ENCODE measurements at places on chromosomes 5 and 9.

GRCh38 chr5:171632616-171633015, 153.0 kb upstream of the SMIM23 start:
- no peak for DNase-seq

- no peak for DNase-seq
These were observed 275.5 kb upstream of the TMEM161B start for GRCh38 chr5:88544136-88544645.

DNA sequence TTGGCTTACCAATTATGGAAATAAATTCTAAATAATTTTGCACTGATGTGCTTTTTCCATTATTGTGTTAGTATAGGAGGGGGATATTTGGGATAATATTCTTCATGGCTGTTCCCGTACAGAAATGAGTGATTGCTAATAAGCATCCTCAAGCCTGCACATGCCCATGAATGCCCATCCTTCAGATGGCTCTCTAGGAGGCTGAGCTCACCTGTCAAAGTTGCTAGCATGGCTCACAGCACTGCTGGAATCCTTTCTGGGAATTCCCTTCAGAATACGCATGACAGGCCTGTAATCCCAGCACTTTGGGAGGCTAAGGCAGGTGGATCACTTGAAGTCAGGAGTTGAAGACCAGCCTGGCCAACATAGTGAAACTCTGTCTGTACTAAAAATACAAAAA, 124.1 kb downstream of the NXNL2 start:
- DNase-seq, result no peak

GRCh38 chr5:10017786-10018185, 231.9 kb downstream of the ATPSCKMT start:
- no peak for DNase-seq

GRCh38 chr5:173326501-173326960, 1.7 kb downstream of the STC2 start:
- DNase-seq, result no peak

DNA sequence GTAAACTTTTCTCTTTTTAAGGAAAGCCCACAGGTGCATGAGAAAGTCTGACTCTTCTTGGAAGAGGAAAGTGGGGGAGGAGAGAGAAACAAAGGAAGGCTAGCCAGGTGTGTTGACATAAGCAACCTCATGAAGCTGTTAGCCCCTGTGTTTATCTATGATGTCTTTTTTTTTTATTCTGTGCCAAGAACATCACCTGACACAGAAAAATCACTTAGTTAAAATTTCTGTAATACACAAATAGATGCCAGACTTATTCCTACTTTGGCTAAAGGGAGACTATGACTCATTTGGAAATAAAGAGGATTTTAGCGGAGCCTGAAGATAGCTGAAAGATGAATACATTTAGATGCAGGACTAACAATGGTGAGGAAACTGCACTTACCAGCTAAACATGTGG, 58.3 kb downstream of the BAAT start:
- DNase-seq, result no peak

DNA sequence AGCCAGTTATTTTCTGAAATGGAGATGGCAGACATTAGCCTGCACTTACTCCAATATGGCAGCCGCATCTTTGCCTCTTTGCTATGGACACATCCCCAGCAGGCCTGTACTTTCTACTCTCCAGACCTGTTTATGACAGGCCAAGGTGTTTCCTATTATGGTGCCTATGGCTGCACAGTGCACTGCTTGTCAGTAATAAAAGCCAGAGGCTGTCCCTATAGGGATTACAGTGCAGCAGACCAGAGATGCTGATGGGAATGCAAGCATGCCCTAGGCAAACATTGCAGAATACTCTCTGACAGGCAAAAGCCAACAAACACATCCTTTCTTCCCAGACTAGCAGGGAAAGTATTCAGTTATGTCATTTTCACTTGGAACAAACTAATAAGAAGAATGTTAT, 442.9 kb downstream of the RAB3C start:
- DNase-seq, result no peak

- DNase-seq, result no peak
These were observed 101.9 kb upstream of the SLC44A1 start for GRCh38 chr9:105142406-105143135.

GRCh38 chr5:95878417-95879323, 56.1 kb upstream of the GLRX start:
- no peak for DNase-seq

DNA sequence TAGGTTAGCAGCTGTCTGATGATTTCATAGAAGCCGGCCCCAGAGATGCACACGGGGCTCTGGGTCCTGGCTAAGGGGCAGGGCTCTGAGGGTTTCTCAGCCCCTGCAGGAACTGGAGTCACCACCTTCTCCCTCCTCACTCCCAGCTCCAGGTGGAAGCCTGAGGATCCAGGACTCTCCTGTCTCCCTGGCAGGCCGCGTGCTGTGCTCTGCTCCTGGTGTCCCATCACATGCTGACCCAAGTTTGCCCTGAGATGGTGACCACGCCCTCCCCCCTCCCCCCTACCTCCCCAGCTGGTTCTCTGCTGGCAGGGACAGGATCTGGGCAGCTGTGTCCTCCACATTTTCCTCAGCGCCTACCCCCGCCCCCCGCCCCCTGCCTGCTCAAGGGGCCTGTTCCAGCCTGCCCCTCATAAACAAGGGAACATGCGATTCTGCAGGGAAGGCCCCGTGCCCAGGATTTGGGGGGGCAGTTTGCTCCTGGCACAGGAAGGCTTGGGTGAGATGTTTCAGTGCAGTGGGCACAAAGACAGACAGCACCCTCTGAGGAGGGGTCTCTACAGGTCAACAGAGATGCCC, 87.4 kb downstream of the PSD2 start:
- no peak for DNase-seq

- no peak for DNase-seq
These were observed 75.5 kb downstream of the UNC13B start for GRCh38 chr9:35237311-35237710.

DNA sequence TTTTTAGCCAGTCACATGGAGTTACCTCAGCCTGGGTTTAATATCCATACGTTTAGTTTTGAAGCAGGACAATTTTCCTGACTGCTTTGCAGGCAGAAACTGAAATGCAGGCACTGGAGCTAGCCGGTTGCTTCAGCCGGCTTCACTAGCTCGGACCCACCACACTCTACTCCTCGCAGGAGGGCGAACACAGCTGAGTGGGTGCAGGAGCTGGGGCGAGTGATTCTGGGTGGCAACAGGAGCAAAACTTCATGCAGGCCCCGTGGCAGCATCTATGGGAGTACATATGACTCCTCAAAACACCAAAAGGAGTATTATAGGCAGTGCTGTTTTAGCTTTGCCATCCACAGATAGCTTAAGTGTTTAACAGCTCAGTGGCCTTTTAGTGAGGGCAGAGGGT, 1211.8 kb upstream of the NUDT12 start:
- DNase-seq, result no peak

- DNase-seq, result no peak
These were observed 113.6 kb upstream of the CD180 start for GRCh38 chr5:67310169-67310568.

DNA sequence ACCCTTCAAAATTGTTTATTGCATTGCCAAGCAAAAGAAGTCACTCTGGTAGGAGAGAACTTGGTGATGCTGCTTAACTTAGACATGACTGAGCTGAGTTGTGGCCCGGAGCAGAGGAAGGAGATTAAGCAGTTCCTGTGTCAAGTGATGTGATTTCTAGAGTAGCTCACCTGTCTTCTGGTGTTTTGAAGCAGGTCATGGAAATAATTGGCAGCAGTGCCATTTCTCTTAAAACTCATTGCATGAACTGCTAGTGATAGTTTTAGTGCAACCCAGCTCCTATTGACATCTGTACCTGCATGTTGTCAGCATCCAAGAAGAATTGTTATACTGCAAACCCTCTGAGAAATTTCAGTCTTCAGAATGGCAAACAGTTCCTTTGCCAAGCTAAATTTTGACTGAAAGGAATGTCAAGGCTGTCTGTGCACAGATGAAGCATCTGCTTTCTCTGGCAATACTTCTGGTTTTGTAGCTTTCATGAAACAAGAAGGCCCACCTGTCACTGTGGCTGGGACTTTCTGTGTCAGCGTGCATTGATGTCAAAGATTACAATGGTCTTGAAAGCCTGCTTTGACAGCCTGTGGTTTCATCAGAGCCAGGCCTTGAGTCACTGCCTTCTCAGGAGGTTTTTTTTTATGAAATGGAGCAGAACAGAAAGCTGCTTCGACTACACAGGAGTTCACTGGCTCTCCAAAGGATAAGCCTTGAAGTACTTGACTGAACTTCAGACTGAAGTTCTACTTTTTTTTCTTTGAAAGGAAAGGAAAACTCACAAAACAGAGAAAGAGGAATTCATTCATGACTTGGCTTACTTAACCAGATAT, 90.6 kb downstream of the RALGPS1 start:
- DNase-seq, result peak; percentile 73

GRCh38 chr9:126631254-126631653, 17.5 kb downstream of the LMX1B start:
- DNase-seq, result no peak
